SJCRH30 (cell line): ENCODE measurements at places on chromosomes 11 and 22. TPM values are rescaled to one million over a fixed set of nuclear protein-coding genes. Genes with fewer than 3 reads are reported as not detected.
A peak's percentile ranks its signal among the peaks of the same experiment; 100 is the strongest.

The TRPM5 gene
- not detected in 2 replicates for total RNA-seq

The MMP8 gene
- not detected in 2 replicates for total RNA-seq

The TNNI2 gene
- 20.2 and 20.5 TPM in 2 replicates for total RNA-seq

The OR2AG1 gene
- total RNA-seq, result not detected in 2 replicates

The LRRC74B gene
- not detected in 2 replicates for total RNA-seq

The HIRA gene
- 25.2 and 25.3 TPM in 2 replicates for total RNA-seq

The BTBD18 gene
- 0.02 TPM in 1 of 2 replicates, not detected in the other for total RNA-seq

The EXPH5 gene
- total RNA-seq, result 0.14 and 0.23 TPM in 2 replicates

GRCh38 chr11:104219096-104219495, 55.1 kb upstream of the PDGFD start:
- no peak for DNase-seq

DNA sequence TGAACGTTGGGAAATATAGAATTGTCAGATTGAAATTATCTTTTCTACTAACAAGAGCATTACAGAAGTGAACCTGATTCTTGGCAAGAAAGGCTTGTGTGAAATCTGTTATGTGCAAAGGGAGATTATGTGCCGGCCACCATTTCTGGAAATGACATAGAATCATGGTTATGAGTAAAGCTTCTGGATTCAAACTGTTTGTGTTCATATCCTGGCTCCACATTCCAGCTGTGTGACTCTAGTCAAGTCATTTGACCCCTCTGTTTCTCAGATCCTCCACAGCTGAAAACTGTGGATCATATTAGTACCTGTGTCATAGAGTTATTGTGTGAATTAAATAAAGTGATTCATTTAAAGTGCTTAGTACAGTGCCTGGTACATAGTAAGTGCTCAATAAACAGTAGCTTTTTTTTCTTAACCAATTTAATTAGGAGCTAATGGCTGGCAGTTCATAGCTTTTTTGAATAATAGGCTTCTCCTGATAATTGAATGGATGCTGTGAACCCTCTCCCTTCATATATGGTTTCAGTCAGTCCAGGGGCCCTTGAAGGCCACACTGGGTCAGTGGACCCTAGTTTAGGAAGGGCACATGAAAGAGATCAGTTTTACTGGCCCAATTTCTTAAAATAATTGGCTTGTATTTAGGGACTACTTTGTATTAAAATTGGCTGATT, 34.6 kb downstream of the EHF start:
- DNase-seq, result no peak

- peak; percentile 83 for DNase-seq
Measured at GRCh38 chr11:14300661-14301304, 58.2 kb downstream of the RRAS2 start.

DNA sequence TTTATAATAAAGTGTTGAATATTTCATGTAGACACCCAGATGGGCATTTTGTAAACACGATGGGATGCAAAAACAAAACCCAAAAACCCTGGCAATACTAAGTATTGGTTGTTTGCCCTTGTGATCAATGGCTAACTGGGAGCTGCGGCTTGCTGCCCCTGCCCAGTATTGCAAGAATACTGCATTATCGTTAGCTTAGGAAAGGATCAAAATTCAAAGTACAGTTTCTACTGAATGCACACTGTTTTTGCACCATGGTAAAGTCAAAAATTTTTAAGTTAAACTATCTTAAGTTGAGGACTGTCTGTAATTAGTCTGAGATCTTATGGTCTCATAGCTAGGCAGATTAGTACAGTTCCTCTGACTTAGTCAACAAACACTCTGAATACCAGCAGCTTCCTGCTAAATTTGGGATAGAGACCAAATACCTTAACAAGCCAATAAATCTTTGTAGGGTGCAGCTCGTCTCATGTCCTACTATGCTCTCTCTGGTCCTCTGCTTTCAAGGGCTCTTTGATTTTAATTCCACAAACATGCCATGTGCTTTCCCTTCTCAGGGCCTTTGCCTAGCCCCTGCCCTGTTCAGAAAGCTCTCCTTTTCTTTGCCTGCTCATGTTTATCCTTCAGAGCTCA, 4.0 kb downstream of the CCDC90B start:
- no peak for DNase-seq

- no peak for DNase-seq
Measured at GRCh38 chr11:2316169-2316962, 14.6 kb downstream of the TSPAN32 start.

DNA sequence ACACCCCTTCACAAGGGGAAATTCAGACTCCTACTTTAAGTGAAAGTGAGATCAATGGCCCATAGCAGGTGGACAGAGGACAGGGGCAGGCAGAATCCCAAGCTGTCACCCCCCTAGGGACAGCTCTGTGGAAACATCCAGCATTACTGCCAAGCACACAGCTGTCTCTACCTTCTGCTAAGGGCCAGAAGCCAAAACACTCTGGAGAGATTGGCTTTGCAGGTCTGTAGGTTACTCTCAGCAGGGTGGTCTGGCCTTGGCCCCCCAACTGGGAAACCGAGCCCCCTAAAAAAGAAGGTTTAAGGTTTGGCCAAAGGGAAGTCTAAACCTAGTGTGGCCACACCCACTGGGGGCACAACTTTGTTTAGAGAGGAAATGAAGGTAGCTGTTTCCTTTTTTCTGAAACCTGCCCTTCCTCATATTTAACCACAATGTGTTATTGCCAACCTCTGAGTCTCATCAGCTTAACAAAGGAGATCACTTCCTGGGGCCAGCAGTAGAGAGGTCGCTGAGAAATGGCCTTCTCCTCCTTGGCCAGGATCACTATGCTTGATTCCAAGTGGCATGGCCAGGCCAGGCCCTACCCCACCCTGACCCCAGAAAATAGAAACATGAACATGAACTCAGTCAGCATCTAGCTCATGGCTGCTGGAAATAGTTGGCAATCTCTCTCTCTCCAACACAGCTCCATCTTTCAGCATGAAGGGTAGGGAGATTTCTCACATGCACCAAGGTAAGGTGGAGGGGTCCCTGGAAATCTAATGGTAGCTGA, 25.9 kb upstream of the SCARF2 start:
- DNase-seq, result no peak

GRCh38 chr11:101428918-101429317, 154.9 kb downstream of the TRPC6 start:
- DNase-seq, result no peak

GRCh38 chr11:13160346-13160745, 117.2 kb upstream of the BMAL1 start:
- DNase-seq, result no peak
